ENCODE measurements at places on chromosomes 1 and 21. TPM values are rescaled to one million over a fixed set of nuclear protein-coding genes. Genes with fewer than 3 reads are reported as not detected.

IL19 gene
- total RNA-seq = 0.95 TPM

CRNN gene
- not detected for total RNA-seq

TPTE gene
- total RNA-seq = not detected

S100A8 gene
- total RNA-seq = not detected

EPHA10 gene
- not detected for total RNA-seq

HUNK gene
- not detected for total RNA-seq

SYTL1 gene
- 83.6 TPM for total RNA-seq

GPR37L1 gene
- not detected for total RNA-seq

LCE1B gene
- not detected for total RNA-seq

All from T-helper 2 cell treated with Interferon-gamma antibody and Interleukin-4, amounts not matched to agents 100 ng/mL and 5 ng/mL, for 36 hours (primary cell).